Esophagus squamous epithelium (tissue), 5 donors: ENCODE measurements at places on chromosomes 3 and 15.

DNA sequence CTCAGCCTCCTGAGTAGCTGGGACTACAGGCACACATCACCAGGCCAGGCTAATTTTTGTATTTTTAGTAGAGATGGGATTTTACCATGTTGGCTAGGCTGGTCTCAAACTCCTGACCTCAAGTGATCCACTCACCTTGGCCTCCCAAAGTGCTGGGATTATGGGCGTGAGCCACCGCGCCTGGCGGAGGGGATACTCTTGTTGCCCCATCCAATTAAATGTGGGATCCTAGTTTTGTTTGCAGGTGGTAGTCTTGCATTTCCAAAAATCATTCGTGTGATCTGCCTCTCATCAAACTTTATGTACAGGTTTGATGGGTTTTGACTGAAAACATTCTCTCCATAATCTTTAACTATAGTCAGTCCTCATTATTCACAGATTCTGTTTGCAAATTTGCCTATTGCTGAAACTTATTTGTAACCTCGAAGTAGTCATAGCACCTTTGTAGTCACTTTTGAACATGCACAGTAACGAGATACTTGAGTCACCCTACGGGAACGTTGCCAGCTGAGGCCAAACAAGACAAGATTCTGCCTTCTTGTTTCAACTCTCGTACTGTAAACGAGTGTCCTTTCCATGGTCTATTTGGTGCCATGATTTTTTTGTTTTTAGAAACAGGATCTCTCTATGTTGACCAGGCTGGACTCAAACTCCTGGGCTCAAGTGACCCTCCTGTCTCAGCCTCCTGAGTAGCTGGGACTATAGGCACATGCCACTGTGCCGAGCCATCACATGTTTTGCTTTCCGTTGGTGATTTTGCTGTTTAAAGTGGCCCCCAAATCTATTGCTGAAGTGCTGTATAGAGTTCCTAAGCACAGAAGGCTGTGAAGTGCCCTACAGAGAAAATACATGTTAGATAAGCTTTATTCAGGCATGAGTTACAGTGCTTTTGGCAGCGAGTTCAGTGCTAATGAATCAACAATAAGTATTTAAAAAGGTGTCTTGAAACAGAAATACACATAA lies 8.1 kb upstream of the MAPK6 start:
- DNase-seq, result no peak

GRCh38 chr3:27458929-27459328 lies 25.3 kb downstream of the SLC4A7 start:
- DNase-seq, result no peak

- DNase-seq, result no peak
Observed at GRCh38 chr15:69486481-69487110, 34.0 kb downstream of the RPLP1 start.

DNA sequence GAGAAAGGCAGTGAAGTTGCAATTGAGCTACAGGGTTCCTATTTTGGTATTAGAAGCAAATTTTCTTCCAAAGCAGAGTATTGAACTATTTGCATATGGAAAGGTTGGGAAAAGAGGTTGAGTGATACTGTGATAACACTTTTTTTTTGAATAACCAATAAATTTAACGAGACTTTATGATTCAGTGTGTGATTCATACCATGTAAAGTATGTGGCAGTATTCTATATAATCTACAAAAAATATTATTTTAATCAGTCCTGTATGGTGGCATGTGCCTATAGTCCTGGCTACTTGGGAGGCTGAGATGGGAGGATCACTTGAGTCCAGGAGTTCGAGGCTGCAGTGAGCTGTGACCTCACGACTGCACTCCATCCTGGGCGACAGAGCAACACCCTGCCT lies 206.9 kb downstream of the BBX start:
- no peak for DNase-seq

GRCh38 chr3:185332026-185332735 lies 30.8 kb upstream of the MAP3K13 start:
- DNase-seq, result no peak

GRCh38 chr3:50126287-50127211 lies 28.6 kb upstream of the SEMA3F start:
- no peak for DNase-seq

DNA sequence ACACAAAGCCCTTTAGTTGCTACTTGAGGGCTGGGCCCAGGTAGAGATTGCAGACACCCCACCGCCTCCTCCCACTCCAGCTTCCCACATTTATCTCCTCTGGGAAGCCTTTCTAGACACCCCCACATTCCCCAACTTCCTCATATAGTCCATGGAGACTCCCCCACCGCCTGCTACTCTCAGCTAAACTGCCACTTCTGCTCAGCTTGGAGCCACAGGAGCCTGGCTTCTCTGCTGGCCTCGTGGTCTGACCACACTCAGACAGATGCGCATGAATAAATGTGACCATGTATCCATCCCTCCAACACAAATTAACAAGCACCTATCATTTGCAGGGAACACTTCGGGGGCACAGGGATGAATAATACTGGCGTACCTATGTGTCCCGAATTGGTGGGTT lies 10.5 kb upstream of the ACSBG1 start:
- no peak for DNase-seq
